Calu3 (cell line): ENCODE measurements at places on chromosomes 5 and 9. TPM values are rescaled to one million over a fixed set of nuclear protein-coding genes. Genes with fewer than 3 reads are reported as not detected.

The TTC39B gene
- total RNA-seq, result 6.0 and 7.5 TPM in 2 replicates

The CA9 gene
- total RNA-seq, result 0.64 and 0.76 TPM in 2 replicates

The SLC34A3 gene
- total RNA-seq, result 0.26 and 0.34 TPM in 2 replicates

The FOXD4L4 gene
- total RNA-seq, result 1.5 and 1.8 TPM in 2 replicates

The ORM2 gene
- total RNA-seq, result not detected in 2 replicates

The SPATA31A3 gene
- total RNA-seq, result not detected in 2 replicates

The CCL28 gene
- total RNA-seq, result 9.9 and 12.2 TPM in 2 replicates

The ZCCHC7 gene
- total RNA-seq, result 6.5 and 6.7 TPM in 2 replicates

The ZBTB34 gene
- total RNA-seq, result 6.7 TPM in 2 replicates

The QRFP gene
- not detected in 2 replicates for total RNA-seq

The TEK gene
- not detected in 2 replicates for total RNA-seq

The CYLC2 gene
- not detected in 2 replicates for total RNA-seq

GRCh38 chr5:122788996-122789395, 14.1 kb downstream of the SNX2 start:
- DNase-seq, result no peak

DNA sequence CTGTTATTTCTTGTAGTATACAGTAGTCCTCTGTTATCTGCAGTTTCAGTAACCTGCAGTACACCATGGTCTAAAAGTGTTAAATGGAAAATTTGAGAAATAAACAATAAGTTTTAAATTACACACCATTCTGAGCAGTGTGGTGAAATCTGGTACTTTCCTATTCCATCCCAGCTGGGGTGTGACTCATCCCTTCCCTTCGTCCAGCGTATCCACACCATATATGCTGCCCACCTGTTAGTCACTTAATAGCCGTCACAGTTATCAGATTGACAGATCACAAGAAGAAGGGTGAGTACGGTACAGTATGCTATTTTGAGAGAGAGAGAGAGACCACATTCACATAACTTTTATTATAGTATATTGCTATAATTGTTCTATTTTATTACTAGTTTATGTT, 28.9 kb downstream of the FAM151B start:
- peak; percentile 69 for DNase-seq

DNA sequence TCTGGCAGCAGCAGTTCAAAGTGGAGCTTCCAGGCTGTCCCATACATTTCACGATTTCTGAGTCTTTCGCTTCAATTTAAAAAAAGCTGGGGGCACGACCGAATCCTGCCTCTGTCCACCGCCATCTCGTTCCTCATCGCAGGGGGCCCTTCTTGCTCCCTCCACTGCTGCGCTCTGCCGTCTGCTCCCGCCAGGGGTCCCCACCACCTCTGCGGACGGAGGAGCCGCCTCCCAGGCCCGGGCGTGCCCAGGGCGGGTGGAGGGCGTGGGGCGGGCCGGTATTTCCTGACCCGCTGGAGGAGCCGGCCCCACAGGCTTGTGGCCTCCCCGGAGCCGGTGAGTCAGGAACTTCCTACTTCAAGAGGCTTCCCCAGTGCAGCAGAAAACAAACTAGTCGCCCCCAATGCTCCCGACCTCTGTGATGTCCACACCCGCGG, 50.4 kb downstream of the USP20 start:
- peak; percentile 95 for DNase-seq

DNA sequence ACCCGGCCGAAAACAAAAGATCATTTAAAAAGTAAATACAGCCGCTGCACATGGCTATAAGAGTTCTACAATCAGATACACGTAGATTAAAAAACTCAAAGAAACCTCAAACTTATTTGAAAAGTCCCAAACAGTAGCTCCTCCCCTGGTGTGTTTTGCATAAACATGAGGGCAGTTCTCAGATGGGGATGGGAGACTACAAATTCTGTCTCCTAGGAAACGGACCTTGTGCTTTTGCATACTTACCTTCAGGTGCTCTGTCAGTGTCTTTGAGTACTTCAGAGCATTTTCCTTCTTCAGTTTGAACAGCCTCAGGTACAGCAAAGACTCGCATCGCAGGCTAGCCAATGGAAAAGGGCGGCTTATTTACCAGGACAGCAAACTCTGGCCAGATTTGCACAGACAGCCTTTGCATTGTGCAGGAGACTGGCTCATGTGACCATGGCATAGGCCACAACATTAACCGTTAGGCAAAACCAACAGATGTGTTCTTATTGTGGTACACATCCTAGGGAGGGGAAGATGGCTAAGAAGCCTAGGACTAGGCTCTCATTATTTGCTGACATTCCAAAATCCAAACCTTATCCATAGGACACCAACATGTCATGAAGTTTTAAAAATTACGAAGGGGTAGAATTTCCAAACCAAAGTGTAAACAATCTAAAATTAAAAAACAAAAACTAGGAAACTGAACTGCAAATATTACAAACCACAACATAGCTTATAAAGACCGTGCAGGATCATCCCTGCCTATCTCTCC, 12.8 kb downstream of the LEAP2 start:
- no peak for DNase-seq

- DNase-seq, result peak; percentile 22
Measured at GRCh38 chr5:91438871-91439270, 55.8 kb upstream of the ARRDC3 start.

DNA sequence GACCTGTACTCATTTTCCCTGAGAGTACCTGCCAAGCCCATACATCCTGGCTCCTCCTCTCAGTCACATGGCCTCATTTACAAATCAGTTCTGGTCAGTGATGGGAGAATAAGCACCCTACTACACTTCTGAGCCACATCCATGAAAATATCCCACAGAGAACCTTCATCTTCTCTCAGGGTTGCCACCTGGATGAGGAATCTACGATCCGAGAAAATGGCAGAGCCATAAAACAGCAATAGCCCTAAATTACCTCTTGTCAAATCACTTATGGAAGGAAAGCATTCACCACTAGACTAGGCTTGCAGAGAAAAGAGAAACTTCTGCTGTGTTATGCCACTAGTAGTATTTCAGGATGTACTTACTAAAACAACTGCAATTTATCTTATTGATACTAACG, 324.8 kb downstream of the BNC2 start:
- no peak for DNase-seq

DNA sequence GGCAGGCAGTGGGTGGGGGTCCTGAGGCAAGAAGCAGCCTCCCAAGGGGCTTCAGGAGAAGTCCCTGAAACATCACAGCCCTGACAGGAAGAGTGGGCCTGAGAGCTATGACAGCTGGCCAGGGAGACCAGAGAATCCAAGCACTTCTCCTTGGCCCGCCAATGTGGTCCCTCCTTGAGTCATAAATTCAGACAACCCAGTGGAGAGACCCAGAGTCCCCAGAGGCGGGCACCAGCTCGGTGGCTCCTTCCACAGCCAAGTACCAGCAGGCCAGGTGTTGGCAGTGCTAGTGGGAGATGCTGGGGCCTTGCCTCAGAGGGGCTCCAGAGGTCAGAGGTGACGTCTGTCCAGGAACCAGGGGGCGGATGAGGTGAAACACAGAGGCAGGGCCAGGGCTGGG, 1.6 kb upstream of the DOK3 start:
- no peak for DNase-seq

GRCh38 chr9:132049323-132049882, 30.3 kb downstream of the MED27 start:
- DNase-seq, result no peak

DNA sequence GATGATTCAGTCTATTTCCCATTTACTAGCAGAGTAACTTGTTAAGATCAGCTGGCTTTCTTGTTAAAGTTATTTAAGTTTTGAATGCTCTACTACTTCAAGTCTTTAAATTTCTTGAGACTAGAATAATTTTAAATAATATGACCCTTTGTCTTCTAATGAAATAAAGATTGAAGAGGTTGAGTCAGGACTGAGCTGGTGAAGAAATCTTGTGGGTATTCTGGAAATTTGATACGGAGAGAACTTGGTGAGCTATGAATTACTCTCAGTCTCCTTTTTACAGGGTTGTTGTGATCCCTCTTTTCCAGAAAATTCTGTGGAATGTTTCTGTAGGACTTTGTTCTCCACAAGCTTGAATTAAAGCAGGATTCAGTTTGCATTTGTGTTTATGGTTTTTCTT, 29.3 kb downstream of the RNF20 start:
- no peak for DNase-seq

- peak; percentile 4 for DNase-seq
Measured at GRCh38 chr9:33795819-33796218, 458 bp downstream of the PRSS3 start.

GRCh38 chr5:40386289-40386688, 293.4 kb upstream of the PTGER4 start:
- no peak for DNase-seq

DNA sequence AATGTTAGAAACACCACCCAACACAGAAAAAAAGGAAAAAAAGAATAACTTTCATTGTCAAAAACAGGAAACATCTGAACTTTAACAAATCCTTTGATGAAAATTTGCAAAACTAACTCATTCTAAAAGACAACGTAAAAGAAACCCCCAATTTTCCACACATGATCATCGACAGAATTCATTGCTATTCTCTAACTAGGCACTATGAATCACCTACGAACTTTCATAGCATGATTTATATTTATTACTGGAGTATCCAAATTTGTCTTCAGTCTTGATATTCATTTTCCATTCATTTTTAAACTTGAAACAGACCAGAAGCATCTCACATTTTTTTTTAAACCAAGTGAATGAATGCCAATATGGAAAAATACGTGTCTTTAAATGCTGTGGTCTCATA, 514.6 kb downstream of the TLE4 start:
- DNase-seq, result no peak

- peak; percentile 65 for DNase-seq
Measured at GRCh38 chr9:111857555-111858211, 38.9 kb upstream of the UGCG start.

DNA sequence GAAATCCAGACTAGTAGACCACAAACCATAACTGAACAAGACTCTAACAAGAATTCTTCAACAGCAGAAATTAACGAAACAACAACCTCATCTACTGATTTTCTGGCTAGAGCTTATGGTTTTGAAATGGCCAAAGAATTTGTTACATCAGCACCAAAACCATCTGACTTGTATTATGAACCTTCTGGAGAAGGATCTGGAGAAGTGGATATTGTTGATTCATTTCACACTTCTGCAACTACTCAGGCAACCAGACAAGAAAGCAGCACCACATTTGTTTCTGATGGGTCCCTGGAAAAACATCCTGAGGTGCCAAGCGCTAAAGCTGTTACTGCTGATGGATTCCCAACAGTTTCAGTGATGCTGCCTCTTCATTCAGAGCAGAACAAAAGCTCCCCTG, 68.6 kb downstream of the VCAN start:
- DNase-seq, result no peak

GRCh38 chr9:68711281-68711680, 6.2 kb downstream of the PIP5K1B start:
- DNase-seq, result no peak

GRCh38 chr5:102796009-102796408, 40.9 kb downstream of the PAM start:
- DNase-seq, result no peak

DNA sequence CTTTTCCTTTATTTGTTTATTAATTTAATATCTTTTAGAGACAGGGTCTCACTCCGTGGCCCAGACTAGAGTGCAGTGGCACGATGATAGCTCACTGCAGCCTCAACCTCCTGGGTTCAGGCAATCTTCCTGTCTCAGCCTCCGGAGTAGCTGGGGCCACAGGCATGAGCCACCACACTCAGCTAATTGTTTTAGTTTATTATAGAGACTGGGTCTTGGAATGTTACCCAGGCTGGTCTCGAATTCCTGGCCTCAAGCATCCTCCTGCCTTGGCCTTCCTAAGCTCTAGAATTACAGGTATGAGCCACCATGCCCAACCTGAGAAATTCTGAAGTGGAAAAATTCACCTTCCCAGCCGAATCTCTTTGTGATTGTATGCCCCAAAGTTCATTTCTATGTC, 139.4 kb upstream of the SLC12A2 start:
- peak; percentile 43 for DNase-seq

DNA sequence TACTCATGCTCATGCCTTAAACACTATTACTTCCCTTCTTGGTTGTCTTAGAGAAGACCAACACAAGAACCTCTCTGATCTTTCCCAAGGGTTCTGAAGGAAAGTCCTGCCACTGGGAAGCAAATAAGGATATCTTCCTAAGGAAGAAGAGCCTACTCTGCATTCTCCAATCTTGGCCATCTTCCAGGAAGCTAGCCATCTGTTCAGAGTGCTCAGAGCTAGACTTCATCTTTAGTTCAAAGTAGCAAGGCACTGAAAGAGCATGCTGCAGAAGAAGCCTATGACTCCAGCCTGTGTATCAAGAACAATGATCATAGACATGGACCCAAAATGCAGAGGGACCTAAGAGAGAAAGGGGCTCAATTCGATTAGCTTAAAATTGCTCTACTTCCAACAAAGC, 114.7 kb downstream of the KIAA0825 start:
- DNase-seq, result no peak

DNA sequence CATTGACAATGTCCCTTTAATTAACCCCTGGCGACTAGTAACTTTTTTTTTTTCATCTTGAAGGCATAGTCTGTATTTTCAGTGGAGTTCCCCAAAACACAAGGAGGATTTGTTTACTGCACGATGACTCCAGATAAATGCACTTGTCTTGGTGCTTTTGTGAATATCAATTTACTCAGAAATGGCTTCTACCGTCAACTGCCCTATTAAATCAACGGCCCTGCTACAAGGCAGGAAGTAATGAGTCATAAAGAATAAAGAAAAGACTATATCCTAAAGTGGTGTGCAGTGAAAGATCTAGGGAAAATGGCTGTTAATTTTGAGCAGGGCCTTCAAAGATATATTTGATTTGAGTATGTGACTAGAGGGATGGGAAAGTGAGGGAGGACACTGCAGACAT, 388.3 kb upstream of the CHD1 start:
- DNase-seq, result no peak

DNA sequence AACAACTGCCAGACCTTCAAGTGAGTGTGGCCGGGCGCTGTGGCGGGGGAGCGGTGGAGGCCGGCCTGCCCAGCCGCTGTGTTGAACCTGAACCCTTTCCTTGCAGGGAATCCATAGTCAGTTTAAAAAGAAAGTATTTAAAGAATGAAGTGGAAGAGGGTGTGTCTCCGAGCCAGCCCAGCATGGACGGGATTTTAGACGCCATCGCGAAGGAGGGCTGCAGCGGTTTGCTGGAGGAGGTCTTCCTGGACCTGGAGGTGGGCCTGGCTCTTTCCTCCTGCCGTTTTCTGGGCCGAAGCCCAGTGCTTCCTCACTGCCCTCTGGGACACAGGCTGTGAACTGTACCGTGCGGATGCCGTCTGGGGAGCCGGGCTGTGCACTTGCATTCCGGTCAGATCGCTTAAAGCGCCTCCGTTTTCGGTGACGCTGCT, 19.1 kb downstream of the EXOC3 start:
- no peak for DNase-seq

- no peak for DNase-seq
Measured at GRCh38 chr5:163410505-163410904, 26.9 kb upstream of the CCNG1 start.
